ENCODE measurements at places on chromosomes 3 and 15.

GRCh38 chr3:85074003-85074402, 115.2 kb downstream of the CADM2 start:
- DNase-seq = no peak

DNA sequence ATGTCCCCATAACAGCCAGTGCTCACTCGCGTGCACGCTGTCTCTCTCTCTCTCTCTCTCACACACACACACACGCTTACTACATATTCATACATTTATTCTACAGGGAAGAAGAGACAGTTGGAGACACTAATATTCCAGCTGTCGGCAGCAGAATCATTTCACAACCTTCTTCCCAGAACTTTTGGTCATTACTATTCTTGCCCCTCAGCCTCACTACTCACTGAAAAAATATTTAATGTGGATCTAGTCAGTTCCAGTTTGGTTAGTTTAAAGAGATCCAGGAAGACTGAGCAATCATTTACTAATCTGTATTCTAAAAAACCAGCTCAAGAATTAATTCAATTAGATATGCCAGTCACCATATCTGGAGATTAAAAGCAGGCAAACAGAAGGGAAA, 394.9 kb downstream of the PTPRG start:
- DNase-seq = peak; percentile 16

DNA sequence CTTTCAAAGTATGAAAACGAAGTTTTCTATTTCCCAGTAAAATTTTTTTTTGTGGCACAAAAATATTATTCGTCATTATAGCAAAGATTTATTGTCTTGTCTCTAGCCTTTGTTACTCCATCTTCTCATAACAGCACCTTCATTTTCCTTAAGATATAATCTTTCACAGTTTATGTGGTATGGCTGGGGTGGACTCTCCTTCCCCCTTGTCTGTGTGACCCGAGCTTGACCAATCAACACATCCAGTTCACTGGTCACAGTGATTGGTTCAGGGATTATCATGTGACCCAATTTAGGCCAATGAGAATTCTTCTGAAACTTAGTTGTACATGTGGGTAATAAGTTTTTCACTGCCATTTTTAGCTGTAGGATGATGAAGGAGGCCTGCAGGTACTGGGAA, 71.2 kb upstream of the DCBLD2 start:
- no peak for DNase-seq

DNA sequence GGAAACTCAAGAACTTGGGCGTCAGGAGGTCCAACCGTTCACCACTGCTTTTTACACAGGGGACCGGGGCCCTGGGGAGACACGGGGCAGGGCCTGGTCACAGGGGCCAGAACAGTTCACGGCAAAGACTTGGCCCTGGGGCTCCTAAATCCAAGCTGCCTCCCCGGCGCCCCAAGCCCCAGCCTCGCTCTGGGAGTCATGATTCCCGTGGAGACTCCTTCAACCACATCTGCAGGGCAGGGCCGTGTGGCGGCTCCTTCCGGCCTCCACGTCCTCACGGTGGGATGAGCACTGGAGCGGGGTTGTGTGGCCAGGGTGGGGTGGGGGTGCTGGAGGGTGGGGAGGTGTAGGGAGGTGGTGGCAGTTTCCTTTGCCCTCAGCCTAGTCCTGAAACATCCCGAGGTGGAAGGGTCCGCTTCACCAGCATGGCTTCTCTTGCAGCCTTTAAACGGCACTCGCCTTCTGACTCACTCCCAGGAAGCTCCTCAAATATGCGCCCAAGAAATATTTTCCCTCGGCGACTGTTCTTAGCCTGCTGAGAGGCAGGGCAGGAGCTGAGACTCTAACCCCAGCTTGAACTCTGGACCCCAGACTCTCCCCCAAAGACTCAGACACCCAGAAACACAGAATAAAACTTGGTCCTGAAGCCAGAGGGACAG, 1.8 kb downstream of the MUC4 start:
- DNase-seq = peak; percentile 28
